Ascending aorta (tissue), 2 donors: ENCODE measurements at places on chromosomes 4 and X. TPM values are rescaled to one million over a fixed set of nuclear protein-coding genes. Genes with fewer than 3 reads are reported as not detected.
A peak's percentile ranks its signal among the peaks of the same experiment; 100 is the strongest.

- peaks cover 11% of the 10 kb centered on the region for H3K4me1 ChIP-seq
- DNase-seq: no peak
- no peak overlapping the region for H3K4me3 ChIP-seq
Observed at GRCh38 chrX:13000301-13000811, 25.4 kb downstream of the TMSB4X start.

- H3K27ac ChIP-seq: no peak overlapping the region
- peaks cover 5% of the 10 kb centered on the region for H3K4me1 ChIP-seq
- peak overlapping the region; percentile 18 for H3K4me3 ChIP-seq
- H3K27me3 ChIP-seq: no peaks in the 10 kb centered on the region
- no peak for DNase-seq
Observed at GRCh38 chr4:86508436-86508835, 85.7 kb upstream of the PTPN13 start.

DNA sequence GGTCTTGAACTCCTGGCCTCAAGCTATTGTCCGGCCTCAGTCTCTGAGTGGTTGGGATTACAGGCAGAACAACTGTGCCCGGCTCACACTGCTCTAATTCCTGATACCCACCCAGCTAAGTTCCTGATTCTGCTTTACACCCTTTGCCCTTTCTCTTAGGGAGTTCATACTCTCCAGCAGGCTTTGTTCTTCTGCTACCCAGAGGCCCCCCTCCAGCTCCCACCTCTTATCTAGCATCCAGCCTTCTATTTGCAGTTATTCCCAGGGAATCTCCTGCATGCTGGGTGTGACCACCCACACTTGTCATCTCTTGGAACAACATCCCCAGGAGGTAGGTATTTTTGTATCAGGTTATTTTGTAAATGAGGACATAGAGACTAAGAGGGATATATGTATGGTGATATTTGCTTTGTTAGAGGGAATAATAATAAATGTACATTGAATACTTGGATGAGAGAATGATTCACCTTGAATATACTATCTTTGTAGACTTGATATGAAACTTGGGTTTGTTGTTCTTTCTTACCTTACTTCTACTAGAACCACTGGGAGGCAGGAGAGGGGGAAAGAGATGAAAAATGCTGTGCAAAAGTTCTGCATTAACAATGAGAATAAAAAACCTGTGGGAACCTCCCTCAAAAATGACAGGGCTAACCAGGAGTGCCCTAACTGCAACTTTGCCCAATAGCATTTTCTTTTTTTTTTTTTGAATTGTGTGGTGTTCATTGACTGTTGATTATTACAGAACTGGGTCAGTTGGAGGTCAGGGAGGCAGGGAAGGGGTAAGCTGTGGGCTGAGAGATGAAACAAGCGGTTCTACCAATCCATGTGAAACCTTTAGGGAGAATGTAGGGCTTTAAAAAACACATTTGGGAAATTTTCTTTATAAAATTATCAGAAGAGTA lies 157.4 kb downstream of the SPRY1 start:
- no peak overlapping the region for H3K4me3 ChIP-seq
- H3K4me1 ChIP-seq: peaks cover 3% of the 10 kb centered on the region
- DNase-seq: no peak
- no peaks in the 10 kb centered on the region for H3K27me3 ChIP-seq

DNA sequence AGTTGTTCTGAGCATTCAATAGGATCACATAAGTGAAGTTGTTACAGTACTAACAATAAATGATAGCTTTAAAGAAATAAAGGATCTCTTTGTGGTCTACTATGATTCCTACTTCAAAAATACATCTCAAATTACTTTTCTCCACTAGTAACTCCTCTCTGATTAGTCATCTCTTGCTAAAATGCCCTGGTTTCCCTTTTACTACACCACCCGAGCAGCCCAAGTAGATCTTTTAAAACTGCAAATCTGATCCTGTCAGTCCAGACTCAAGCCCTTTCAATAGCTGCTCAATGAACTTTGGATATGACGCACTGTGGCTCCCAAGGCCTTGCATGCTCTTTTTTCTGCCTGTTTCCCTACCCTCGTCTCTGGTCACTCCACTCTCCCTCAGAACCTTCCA lies 97.5 kb downstream of the MAOA start:
- no peaks in the 10 kb centered on the region for H3K27me3 ChIP-seq
- no peaks in the 10 kb centered on the region for H3K4me1 ChIP-seq
- no peak overlapping the region for H3K27ac ChIP-seq

DNA sequence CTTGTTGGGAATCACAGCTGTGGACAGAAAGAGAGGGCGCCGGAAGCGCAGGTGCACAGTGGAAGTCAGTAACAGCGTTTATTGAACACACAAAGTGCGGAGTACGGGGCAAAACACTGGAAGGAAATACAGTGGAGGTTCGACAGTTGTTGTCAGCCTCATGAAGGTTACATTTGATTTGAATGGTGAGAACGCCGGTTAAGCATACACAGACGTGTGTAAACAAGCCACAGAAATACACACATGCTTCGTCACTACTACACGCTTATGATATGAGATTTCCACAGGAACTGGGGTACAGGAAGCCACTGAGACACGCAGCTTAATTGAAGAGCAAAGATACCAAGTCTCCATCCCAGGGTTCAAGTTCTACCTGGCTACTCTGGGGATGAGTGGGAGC lies 12.0 kb downstream of the CCKAR start:
- no peaks in the 10 kb centered on the region for H3K27me3 ChIP-seq
- H3K36me3 ChIP-seq: no peaks in the 10 kb centered on the region
- no peak overlapping the region for H3K27ac ChIP-seq
- no peak for DNase-seq
- H3K4me3 ChIP-seq: no peak overlapping the region

GRCh38 chr4:187387739-187388138 lies 607.8 kb upstream of the ZFP42 start:
- no peaks in the 10 kb centered on the region for H3K36me3 ChIP-seq
- no peak overlapping the region for H3K27ac ChIP-seq
- no peaks in the 10 kb centered on the region for H3K4me1 ChIP-seq
- no peak for DNase-seq
- no peaks in the 10 kb centered on the region for H3K27me3 ChIP-seq

GRCh38 chr4:137641544-137641943 lies 109.2 kb upstream of the PCDH18 start:
- H3K27me3 ChIP-seq: no peaks in the 10 kb centered on the region
- no peak overlapping the region for H3K4me3 ChIP-seq
- H3K36me3 ChIP-seq: no peaks in the 10 kb centered on the region
- no peaks in the 10 kb centered on the region for H3K4me1 ChIP-seq
- no peak for DNase-seq
- no peak overlapping the region for H3K27ac ChIP-seq

DNA sequence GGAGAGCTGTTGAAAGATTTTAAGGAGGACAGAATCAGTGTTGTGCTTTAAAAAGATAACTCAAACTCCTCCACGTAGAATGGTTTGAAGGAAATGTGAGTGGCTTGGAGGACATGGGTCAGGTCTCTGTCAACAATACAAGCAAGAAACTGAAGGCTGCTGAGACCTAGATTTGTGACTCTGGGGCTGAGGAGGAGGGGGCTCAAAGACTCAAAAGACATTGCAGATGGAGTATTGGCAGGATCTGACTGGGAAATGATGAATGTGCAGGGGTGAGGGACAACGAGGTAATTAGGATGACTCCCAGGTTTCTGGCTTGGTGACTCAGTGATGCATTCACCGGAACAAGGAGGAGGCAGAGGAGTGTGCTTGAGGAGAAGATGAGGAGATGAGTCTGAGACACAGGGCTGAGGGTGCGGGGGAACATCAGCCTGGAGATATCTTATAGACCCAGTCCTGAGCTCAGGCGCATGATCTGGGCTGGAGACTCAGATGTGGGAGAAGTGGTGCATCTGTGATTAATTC lies 3.3 kb upstream of the RPS4X start:
- peaks cover 3% of the 10 kb centered on the region for H3K36me3 ChIP-seq
- H3K4me1 ChIP-seq: no peaks in the 10 kb centered on the region
- H3K27ac ChIP-seq: no peak overlapping the region
- H3K4me3 ChIP-seq: no peak overlapping the region
- no peaks in the 10 kb centered on the region for H3K27me3 ChIP-seq
- DNase-seq: no peak

DNA sequence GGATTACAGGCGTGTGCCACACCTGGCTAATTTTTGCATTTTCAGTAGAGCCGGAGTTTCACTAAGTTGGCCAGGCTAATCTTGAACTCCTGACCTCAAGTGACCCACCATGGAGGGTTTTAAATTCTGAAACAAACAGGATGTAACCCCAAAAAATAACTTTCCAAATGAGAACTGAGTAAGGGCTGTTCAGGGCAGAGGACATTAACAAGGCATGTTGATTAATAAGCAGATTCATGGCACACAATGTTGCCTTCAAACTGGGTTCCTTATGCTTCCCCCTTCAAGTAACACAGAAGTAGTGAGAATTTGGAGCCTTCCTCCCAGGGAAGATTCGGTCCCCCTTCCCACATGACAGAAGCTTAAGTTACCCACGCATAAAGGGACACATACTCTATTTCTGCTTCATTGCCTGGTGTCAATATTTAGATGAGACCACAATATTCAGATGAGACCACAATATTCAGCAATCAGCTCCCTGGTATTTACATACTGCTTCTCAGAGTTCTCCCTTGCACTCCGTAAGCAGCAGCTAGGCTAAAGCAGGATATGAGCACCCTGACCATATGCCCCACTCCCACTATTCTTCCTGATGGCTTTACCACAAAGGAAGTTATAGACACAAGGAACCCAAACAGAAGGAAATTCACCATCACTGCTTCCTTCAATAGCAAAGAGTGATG lies 21.4 kb downstream of the GRSF1 start:
- no peak overlapping the region for H3K4me3 ChIP-seq
- H3K27me3 ChIP-seq: no peaks in the 10 kb centered on the region
- H3K36me3 ChIP-seq: peaks cover 29% of the 10 kb centered on the region

GRCh38 chr4:88196013-88196365 lies 37.5 kb upstream of the ABCG2 start:
- no peaks in the 10 kb centered on the region for H3K4me1 ChIP-seq
- no peak for DNase-seq

- peaks cover 72% of the 10 kb centered on the region for H3K36me3 ChIP-seq
- H3K27ac ChIP-seq: no peak overlapping the region
- H3K4me1 ChIP-seq: no peaks in the 10 kb centered on the region
- no peak for DNase-seq
- H3K4me3 ChIP-seq: no peak overlapping the region
Observed at GRCh38 chr4:20724915-20725314, 24.7 kb downstream of the PACRGL start.

DNA sequence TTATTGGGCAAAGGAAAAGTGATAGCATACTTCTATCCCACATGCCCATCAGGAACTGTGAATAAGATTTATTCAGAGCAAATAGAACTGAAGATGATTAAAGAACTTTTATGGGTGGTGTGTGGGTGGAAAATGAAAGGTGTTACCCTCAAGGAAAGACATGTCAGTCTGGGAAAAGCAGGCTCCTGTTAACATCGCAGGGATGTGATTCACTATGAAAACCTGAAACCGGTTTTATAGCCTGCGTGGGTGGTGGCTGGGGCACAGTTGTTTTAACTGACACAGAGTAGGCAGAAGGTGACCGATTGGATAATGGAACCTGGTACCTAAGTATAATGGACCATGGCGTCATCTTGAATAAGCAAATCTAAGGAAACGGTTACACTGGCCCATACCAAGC lies 61.3 kb upstream of the CASK start:
- H3K4me3 ChIP-seq: no peak overlapping the region
- H3K36me3 ChIP-seq: no peaks in the 10 kb centered on the region
- no peaks in the 10 kb centered on the region for H3K27me3 ChIP-seq
- no peak overlapping the region for H3K27ac ChIP-seq

- no peak for DNase-seq
- peak overlapping the region; percentile 60 for H3K4me3 ChIP-seq
- no peaks in the 10 kb centered on the region for H3K27me3 ChIP-seq
- no peaks in the 10 kb centered on the region for H3K4me1 ChIP-seq
Observed at GRCh38 chr4:85779165-85779564, 304.2 kb downstream of the ARHGAP24 start.

DNA sequence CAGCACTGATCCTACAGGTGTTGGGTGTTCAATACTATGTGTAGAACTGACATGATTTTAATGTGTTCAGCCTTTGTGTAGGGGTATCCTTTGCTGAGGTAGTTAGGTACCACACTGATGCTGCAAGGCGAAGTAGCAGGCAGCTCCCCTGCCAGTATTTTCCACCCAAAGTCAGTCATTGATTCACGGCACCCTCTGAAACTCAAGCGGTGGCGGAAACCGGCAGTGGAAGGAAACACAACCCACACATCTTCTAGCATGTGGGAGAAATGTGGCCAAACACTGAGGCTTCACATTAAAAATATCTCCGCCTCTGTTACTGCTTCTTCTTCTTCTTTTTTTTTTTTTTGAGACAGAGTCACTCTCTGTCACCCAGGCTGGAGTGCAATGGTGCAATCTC lies 126.3 kb downstream of the AASDH start:
- H3K4me1 ChIP-seq: no peaks in the 10 kb centered on the region
- no peak overlapping the region for H3K27ac ChIP-seq
- no peak overlapping the region for H3K4me3 ChIP-seq
- no peaks in the 10 kb centered on the region for H3K27me3 ChIP-seq

DNA sequence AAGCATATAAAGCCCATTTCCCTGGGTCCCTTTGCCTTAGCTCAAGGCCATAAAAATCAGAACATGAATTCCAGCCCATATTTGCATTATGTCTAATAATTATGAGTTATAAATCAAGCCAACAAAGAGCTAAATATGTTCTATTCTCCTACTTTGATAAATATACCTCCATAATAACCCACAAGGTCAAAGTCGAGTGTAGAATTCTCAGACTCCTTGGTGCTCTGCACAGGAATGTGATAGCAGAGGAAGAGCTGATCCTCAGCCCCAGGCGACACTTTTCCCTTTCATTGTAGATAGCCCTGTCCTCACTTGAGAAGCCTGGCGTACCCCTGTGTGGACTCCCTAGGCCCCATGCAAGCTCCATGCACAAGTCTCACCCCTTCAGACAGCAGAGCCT lies 85.6 kb downstream of the CASP3 start:
- no peak overlapping the region for H3K27ac ChIP-seq
- no peaks in the 10 kb centered on the region for H3K36me3 ChIP-seq
- no peaks in the 10 kb centered on the region for H3K4me1 ChIP-seq
- no peaks in the 10 kb centered on the region for H3K27me3 ChIP-seq

GRCh38 chr4:97457253-97457652 lies 686.0 kb downstream of the STPG2 start:
- no peak overlapping the region for H3K4me3 ChIP-seq
- H3K36me3 ChIP-seq: no peaks in the 10 kb centered on the region
- H3K4me1 ChIP-seq: no peaks in the 10 kb centered on the region
- DNase-seq: no peak

DNA sequence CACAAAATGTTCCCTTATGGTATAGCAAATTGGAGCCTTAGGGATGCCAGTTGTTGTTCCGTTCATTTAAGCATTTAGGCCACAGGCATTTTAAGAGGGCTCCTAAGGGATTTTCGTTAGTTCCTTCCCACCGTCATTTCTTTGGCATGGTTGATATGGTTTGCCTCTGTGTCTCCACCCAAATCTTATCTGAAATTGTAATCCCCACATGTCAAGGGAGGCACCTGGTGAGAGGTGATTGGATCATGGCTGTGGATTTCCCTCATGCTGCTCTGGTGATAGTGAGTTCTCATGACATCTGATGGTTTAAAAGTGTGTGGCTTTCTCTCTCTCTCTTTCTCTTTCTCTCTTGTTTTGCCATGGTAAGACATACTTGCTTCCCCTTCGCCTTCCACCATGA lies 104.1 kb downstream of the ASB9 start:
- no peak for DNase-seq

Gene MAP3K15
- total RNA-seq: 0.21 TPM

Gene IL1RAPL1
- total RNA-seq: not detected

Gene MBTPS2
- 6.2 TPM for total RNA-seq

Gene PROM1
- total RNA-seq: 7.2 TPM

Gene PAGE4
- not detected for total RNA-seq

Gene FRG2
- not detected for total RNA-seq

Gene YY2
- total RNA-seq: not detected

Gene SYN1
- 5.7 TPM for total RNA-seq

Gene LRP2BP
- total RNA-seq: 0.53 TPM

Gene ADH7
- total RNA-seq: not detected

Gene PDLIM3
- total RNA-seq: 445 TPM

Gene SPANXB1
- not detected for total RNA-seq
